Cardiac fibroblast (primary cell): ENCODE measurements at places on chromosomes 7 and 10.

DNA sequence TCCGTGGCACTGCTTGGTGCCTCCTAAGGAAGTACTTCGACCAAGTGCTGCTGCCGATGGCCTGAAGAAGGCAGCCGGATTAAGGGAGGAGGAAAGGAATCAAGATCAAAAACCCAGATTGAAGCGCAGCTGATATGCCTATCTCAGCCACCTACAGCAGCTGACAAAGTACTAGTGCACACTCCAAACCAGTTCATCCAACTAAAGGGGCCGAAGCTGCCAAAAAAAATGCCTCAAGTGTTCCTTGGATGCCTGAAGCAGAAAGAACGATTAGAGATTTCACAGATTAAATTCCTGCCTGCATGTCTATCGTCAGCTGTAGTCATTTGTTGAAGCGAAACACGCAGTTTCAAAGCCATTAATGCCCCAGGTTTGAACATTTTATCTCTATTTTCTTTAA lies 65.7 kb downstream of the TNRC18 start:
- DNase-seq = no peak

DNA sequence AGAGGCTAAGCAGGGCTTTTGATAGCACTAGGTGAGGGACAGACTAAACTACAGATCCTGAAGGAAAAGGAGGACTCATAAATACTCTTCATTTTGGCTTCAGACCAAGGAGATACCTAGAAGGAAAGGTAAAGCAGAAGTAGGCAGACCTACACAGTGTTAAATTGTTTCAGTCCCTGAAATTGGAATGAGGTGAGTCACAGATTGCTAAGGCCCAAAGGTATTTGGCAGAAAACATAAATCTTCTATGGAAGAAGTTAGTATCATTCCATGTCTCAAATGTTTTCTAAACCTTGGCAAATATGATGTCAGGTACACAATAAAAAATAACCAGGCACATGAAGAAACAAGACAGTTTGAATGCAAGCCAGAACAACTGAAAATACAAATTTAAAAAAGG lies 30.0 kb downstream of the MTERF1 start:
- DNase-seq = no peak

DNA sequence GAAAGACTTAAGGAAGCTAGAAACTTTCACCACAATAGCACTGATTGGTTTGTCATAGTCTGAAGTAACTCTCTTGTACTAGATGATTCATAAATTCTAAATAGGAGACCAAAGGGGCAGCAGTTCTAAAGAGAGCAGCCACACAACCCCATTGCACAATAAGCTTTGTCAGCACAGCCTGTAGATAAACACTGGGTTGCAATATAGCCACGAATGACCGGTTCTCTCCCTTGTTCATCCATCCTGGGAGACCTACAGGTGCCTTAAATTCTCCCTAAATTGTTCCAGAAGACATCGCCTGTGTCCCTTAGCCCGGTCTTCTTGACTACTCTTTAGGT lies 167.0 kb downstream of the SNX13 start:
- DNase-seq = peak; percentile 86

GRCh38 chr7:44177570-44178131 lies 11.6 kb downstream of the GCK start:
- DNase-seq = peak; percentile 40

GRCh38 chr10:83166344-83166743 lies 973.0 kb upstream of the GHITM start:
- DNase-seq = no peak

DNA sequence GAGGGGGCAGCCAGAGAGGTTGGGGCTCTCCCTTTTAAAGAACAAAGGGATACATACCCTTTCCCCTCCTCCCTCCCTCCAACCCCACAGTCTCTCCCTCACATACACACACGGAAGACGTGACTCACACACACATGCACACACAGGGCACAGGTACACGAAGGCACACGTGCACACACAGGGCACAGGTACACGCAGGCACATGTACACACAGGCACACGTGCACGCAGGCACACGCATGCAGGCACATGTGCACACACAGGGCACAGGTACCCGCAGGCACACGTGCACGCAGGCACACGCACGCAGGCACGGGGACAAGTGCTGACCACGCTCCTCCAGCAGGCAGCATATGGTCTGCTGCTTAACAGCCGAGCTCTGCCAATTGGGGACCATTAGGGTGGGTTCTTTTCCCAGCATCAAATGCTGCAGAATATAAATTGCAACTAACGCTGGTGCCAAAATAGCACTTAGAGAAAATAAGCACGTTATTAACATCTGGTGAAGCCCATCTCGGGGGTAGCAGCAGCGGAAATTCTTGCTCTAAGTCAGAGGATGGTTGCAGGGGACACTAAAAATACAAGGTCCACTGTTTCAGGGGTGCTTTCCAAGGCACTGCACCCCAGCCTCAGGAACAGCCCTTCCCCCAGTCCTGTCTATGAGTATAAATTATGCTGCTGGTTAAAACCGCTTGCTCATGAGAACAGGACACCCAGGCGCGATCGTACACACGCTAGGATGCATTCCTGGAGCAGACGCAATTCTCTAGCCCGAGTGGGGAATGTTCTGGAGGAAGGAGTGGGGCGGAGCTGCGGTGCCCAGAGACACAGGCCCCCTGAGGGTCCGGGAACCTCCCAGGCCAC lies 55.2 kb upstream of the TNRC18 start:
- DNase-seq = no peak

- no peak for DNase-seq
These were observed 7.8 kb upstream of the ABHD11 start for GRCh38 chr7:73746378-73746777.

- DNase-seq = no peak
These were observed 41.6 kb downstream of the PROSER2 start for GRCh38 chr10:11864727-11865126.

- no peak for DNase-seq
These were observed 26.4 kb downstream of the ARL4A start for GRCh38 chr7:12713625-12714378.

GRCh38 chr10:63286754-63287264 lies 153.7 kb downstream of the NRBF2 start:
- no peak for DNase-seq

GRCh38 chr7:41538810-41539724 lies 163.8 kb downstream of the INHBA start:
- peak; percentile 36 for DNase-seq

DNA sequence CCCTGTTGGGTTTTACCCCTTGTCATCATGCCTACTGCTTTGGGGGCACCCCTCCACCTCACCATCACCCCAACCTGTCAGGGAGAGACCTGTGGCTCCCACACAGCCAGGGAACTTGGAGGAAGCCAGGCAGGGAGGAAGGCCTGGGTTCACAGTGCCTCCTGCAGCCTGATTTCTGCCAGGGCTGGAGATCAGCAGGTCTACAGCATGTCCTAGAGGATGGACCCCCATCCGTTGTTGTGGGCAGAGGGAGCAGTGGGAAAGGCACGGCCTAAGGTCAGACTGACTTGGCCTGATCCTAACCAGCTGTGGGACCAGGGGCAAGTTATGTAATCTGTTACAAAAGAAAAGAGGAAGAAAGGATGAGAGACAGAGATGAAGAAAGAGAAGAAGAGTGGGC lies 28.2 kb downstream of the ZCCHC24 start:
- no peak for DNase-seq

DNA sequence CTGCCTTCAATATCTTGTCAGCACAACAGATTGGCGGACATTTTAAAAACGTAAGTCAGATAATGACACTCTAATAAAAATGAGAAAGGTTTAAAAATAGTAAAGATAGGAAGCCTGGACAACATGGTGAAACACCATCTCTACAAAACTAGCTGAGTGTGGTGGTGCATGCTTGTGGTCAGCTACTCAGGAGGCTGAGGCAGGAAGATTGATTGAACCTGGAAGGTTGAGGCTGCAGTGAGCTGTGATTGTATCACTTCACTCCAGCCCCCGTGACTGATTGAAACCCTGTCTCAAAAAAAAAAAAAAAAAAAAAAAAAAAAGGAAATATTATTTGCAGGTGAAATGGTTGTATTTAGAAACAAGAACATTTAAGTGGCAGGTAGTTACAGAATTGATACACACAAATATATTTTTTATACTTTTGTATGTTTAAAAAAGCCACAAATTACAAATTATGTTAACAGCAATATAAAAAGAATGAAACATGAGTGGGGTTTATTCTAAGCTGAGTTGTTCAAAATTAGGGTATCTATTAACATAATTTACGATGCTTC lies 141.9 kb downstream of the ADK start:
- DNase-seq = peak; percentile 27

- DNase-seq = no peak
These were observed 17.8 kb downstream of the MET start for GRCh38 chr7:116689790-116690259.
